Left colon (tissue), 2 donors: ENCODE measurements at places on chromosomes 7 and 10. TPM values are rescaled to one million over a fixed set of nuclear protein-coding genes. Genes with fewer than 3 reads are reported as not detected.

GRCh38 chr10:62079885-62080559 lies 178.5 kb downstream of the ARID5B start:
- no peak for DNase-seq

DNA sequence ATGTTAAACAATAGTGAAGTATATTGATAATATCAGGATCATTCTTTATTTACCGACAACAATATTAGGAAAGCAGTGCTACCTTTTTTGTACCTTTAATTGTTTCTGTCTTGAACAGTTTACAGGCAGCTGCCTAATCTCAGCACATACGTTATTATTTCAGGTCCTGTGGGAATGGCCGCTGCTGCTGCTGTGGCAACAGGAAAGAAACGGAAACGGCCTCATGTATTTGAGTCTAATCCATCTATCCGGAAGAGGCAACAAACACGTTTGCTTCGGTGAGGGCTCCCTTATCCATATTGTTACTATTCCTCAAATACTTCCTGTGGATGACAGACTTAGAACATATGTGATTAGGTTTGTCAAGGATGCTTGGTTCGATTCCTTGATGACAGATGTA lies 59.7 kb downstream of the NRF1 start:
- no peak for DNase-seq

DNA sequence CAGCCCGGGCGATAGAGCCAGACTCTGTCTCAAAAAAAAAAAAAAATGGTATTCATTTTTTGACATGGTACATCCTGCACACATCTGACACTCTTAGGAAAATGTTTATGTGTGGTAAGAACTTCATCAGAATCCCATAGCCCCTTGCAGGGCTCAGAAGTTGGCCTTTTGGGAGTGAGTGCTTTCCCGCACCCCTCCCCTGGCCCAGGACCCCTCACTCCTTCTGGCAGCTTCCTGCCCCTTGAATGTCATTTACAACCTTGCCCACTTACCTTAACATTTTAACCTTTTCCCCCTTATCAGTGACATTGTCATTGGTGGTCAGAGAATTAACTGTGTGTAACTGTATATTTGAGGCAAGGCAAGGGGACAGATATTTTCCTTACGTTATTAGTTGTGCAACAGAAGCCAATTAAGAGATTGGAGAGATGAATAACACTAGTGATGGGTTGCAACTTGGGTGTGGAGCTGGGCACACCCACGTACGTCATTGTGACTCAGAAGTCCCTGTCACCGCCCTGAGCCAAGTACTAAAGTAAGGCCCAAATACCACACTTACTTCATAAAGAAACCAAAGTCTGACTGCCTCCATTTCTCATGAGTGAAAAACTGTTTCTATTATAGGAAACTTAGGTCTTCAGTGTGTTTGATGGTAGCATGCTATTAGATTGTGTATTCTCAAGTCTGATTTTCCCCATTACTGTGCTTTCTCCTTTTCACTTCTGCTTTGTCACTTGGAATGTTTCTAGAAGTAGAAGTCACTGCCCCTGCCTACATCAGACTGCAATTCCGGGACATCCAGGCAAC lies 31.6 kb downstream of the OGDH start:
- DNase-seq = peak; percentile 79

DNA sequence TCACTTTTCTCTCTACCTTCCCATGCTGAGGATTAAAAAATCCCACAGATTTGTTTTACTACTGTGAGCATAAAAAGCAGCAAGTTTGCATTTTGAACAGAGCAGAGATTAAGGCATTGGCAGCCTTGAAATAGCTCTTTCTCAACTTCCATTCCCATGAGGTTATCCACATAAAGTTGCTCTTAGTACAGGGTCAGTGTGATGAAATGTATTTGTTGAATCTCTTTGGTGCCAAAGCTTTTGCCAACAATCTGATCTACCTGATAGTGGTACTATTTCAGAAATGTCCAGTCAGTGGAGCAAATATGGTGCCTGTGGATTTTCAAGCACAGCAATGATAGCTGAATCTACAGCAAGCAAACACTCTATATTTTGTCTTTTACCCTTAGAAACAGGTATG lies 254.8 kb downstream of the INHBA start:
- DNase-seq = no peak

DNA sequence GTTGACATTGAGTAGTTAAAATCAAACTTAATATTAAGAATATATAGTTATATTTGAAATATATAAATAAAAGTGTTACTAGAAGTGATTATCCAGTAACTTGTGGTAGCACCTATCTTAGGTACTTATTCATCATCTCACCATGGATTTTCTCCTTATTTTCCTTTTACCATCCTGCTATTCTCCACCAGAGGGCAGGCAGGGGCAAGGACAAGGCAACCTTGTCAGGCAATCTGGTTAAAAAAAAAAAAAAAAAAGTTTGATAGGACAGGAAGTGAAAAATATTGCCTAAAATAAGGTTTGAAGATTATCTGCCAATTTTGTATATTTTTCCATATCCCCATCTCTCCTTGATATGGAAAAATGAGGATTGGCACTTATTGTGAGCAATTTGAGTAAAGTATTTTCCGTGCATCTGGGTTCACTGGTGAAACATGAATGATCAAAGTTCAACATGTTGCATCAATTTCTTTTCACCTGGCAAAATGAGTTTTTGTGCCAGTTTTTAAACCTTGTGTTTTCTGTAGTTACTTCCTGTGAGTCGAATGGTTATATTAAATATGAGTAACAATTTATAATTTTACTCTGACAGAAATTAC lies 256.7 kb downstream of the AGMO start:
- peak; percentile 39 for DNase-seq

- peak; percentile 87 for DNase-seq
Observed at GRCh38 chr10:100433253-100434240, 29.3 kb upstream of the WNT8B start.

The ELMO1 gene
- total RNA-seq = 16.1 TPM

The SNCG gene
- total RNA-seq = 2.6 TPM

The HHEX gene
- total RNA-seq = 2.5 TPM
